ENCODE measurements at places on chromosomes 5 and 9.
A peak's percentile ranks its signal among the peaks of the same experiment; 100 is the strongest.

DNA sequence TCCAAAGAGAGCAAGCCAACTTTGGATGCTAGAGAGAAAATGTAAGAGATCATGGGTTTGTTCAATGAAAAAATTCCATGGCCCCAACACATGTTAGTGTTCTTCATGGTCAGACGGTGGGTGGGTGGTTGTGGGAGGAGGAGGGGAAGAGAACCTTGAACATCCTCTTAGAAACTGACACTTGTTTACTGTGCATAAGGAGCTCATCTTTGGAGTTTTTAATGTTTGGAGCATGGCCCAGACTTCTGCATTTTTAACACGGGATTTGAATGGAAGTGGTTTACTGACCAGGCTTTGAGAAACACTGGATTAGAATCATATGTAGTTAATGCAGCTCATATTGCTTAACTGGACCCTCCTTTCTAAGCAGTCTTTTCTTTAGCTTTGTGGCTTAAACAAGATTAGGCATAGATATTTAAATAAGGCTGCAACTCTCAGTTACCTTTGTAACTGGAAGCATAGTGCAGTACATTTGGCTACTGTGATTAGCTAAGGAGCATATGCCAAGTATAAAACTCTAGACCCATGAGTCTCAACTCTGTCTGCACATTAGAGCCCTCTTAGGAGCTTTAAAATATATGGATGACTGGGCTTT, 60.1 kb downstream of the FOCAD start:
- DNase-seq = peak; percentile 10

- DNase-seq = no peak
These were observed 7.3 kb downstream of the UBTD2 start for GRCh38 chr5:172276214-172276613.

- DNase-seq = no peak
These were observed 177.9 kb upstream of the KCNN2 start for GRCh38 chr5:114184006-114184405.

DNA sequence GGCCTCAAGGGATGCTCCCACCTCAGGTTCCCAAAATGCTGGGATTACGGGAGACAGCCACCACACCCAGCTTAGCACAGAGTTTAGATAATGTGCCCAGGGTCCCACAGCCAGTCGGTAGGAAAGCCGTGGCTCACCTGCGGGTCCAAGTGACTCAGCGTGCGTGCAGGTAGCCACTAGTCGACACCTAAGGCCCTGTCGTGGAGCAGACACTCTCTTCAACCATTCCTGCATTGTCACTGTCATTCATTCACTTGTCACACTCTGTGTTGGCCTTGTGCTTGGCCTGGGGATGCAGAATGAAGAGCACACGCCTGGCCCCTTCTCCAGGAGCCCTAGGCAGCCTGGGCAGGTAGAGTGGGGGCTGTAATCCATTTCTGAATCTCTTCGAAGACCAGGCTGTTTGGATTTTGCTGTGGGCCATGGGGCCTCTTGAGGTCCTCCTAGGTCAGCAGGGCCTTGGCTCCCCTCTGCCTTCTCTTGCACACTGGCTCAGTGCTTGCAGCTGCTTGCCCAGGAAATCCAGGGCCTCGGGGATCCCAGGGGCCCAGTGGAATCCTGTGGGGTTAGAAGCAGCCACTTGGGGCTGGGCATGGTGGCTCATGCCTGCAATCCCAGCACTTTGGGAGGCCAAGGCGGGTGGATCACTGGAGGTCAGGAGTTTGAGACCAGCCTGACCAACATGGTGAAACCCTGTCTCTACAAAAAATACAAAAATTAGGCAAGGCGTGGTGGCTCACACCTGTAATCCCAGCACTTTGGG, 6.1 kb upstream of the AIF1L start:
- no peak for DNase-seq

DNA sequence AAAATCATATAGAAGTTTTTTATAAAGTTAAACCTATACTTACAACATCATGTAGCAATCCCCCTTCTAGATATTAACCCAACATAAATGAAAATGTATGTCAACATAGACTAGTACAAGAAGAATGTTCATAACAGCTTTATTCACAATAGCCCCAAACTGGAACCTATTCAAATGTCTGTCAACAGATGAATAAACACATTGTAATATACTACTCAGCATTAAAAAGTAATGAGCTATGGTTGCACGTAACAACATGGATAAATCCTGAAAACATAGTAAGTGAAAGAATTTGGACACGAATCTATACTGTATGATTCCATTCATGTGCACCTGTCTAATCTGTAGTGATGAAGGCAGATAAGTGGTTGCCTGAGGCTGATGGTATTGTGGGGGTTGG, 73.9 kb downstream of the CSNK1G3 start:
- DNase-seq = no peak

DNA sequence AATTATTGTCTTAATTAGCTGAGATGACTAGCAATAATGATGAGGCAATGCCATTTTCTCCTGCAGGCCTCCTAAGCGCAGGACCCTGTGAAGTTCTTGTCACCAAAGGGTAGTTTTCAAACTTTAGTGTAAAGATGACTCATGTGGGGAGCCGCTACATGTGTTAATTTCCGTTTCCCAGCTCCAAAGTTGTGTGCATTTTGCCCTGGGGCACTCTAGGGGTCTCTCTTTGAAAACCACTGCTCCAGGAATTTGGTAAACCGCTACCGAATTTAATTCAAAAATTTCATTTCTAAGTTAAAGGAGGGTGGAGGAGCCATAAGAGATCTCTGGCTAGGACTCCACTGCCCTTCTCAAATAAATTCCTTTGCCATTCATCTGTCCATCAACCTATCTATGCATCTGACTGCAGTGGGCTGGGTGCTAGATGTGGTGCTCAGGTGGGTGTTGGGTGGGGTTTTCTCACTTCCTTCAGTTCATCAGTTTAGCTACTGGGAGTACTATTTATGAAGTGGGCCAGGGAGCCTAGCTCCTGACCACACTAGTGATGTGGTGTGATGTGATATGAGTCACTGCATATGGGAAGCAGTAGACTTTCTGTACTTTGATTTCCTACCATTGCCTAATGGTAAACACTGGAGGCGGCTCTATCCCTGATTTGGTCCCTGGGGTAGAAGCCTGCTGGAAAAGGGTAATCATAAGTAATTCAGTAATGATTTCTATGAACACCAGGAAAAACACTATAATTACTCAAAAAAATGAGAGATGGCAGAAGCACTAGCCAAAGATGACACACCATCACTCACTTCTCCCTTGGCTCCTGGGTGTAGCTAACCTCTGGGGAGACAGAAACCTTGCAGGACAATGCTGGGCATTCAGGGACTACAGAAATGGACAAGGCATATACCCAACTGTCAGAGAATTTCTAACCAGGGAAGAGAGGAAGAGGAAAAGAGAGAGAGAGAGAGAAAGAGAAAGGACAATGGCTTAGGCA, 4.0 kb upstream of the ZSWIM6 start:
- no peak for DNase-seq

GRCh38 chr5:55308254-55308836, 556 bp downstream of the MTREX start:
- DNase-seq = peak; percentile 8

DNA sequence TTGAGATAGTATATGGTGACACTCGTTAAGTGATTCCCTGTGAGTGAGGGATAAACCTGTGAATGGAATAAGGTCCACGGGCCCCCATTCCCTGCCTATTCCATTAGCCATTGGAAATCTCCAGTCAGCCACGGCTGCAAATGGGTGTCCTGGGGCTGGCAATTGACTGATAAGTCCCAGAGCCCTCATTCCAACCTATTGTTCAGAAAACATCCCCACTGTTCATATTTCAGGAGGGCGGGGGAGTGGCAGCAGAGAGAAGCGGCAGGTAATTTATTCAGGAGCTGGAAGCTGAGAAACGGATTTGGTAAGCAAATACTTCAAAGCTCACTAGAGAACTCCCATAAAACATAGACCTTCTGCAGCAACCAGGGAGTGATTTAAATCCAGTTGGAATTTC, 42.0 kb downstream of the TMEM174 start:
- DNase-seq = no peak

DNA sequence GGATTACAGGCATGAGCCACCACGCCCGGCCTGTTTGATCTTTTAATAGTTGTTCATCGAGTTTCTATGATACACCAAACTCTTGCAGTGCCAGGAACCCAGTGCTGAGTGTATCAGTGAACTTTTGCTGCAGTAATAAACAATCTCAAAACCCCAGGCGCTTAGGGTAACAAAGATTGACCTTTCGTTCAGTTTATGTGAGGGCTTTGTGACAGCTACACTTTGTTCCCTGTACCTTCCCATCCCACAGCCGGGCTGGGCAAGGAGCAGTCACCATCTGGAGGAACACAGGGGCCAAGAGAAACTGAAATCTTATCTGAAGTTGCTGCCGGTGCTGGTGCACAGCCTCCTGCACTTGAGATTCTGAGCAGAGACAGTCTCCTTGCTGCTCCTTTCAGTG, 17.2 kb upstream of the WNK2 start:
- DNase-seq = no peak

DNA sequence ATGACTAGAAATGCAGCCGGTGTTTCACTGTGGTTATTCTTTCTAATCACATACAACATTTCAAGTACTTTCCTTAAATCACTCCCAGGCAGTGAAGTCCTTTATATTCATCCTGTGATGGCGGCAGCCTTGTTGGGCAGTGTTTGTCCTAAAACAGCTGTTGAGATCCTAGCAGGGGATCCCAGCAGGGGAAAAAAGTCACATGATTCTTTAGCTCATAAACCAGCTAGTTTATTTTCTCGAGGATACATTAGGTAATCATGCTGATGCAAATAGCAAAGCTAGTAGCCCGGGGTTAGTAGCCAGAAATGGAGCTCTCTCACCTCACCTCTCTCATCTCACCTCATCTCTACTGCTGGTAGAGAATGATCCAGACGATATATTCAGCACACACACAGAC, 70.5 kb downstream of the FOXD1 start:
- no peak for DNase-seq

GRCh38 chr9:133703591-133704399, 34.4 kb downstream of the SARDH start:
- peak; percentile 68 for DNase-seq

DNA sequence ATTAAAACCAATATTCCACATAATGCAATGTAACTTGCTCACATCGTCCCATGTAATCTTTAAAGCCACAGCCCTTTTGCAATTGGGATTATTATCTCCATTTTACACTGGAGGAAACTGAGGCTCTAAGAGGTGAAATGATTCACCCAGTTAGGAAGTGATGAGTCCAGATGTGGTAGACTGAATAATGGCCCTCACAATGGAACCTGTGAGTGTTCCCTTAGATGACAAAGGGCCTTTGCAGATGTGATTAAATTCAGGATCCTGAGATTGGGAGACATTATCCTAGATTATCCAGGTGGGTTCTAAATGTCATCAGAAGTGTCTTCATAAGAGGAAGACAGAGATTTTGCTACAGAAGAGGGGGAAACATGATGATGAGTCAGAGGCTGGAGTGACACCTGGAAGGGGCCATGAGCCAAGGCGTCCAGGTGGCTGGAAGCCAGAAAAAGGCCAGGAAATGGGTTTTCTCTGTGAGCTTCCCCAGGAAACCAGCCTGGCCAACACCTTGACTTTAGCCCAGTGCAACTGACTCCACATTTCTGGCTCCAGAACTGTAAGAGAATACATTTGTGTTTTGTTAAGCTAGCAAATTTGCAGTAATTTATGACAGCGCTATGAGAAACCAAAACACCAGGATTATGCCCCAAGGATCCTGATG, 139.1 kb downstream of the KCNIP1 start:
- DNase-seq = no peak

DNA sequence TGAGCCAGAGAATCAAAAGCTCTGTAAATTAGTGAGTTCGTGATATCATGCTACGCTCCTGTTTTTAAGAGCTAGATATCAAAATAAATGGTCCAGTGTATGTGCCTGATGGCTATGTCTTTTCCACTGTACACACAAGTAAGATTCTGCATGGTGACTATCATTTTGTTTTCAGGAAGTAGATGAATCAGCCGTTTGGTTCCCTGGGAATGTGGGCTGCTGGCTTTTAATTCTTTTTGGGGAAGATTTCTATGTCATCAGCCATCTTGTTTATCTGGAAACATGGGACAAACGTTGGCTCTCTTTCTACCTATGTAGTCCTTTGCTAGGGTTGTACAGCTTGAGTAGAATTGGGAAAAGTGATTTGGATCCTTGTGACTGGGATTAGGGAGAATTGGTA, 126.7 kb downstream of the GRIA1 start:
- DNase-seq = no peak

- DNase-seq = no peak
These were observed 368.1 kb upstream of the GRIA1 start for GRCh38 chr5:153122403-153122802.

- peak; percentile 65 for DNase-seq
These were observed 84.7 kb upstream of the TNFSF8 start for GRCh38 chr9:115015018-115015635.

DNA sequence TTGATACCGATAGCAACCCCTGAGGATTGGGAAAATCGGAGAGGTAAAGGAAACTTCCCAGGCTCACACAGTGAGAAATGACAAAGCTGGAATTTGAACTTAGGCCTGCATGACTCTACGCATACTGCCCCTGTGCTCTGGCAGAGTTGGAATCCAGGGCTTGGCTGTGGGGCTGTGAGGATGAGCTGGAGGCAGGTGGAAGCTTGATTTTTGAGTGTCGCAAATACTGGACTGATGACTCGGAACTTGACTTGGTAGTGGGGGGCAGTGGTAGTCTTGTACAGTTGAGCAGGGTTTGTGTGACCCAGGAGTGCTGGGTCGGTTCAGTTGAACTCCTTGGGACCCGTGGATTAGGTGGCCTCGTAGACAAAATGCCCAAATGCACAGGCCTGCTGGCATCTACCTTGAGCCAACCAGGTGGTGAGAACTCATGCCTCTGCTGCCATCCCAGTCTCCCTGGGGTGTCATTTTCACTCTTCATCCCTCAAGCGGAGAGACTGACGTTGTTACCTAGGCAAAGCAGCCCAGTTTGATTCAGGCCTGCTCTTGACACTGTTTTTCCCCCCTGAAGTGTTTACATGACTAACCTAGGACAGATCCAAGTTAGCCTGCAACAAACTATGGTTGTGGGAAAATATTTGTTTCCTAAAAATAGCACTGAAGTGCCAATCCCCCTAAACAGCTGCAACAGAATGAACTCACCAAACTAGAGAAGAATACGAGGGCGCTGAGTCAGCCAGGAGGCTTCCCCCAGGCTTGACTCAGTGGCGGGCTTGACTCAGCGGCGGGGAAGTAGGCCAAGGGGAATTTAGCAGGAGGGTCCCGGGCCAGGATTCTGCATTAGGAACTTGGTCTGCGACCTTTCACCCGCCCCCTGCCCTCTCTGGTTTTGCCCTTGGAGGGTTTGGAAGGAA, 45.7 kb upstream of the ORM1 start:
- peak; percentile 5 for DNase-seq

- no peak for DNase-seq
These were observed 203.8 kb downstream of the AUH start for GRCh38 chr9:91157883-91158282.

Data from WERI-Rb-1 (cell line).